Kidney tubule cell (primary cell): ENCODE measurements at places on chromosomes 7 and 10.

DNA sequence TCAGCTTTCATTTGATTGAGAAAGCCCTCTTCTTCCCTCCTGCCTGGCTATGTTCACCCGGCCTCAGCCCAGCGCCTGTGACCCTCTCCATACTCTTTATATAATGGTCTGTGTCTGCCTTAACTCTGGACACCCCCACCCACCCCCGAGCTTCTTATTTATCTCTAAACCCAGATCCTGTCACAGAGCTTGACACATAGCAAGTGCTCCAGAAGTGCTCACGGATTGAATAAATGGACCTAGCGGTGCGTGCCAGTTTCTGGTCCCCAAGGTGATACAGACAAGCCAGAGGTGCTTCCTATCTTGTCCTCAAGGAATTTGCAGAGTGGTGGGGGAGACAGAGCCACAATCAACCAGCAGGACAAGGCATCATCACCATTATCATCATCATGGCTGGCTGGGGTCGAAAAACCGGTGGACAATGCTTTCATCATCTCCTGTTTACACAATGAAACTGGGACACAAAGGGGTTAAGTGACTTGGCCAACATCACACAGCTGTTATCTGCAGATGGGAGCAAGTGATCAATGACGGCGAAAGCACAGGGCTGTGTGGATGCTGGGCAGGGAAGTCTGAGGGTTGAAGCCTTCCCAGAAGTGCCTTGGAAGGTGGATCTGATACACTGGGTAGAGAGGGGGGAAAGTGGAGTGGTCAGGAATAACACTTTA lies 2.2 kb upstream of the LOXL4 start:
- no peak for DNase-seq

GRCh38 chr10:131184503-131184902 lies 127.0 kb downstream of the TCERG1L start:
- DNase-seq, result no peak

GRCh38 chr10:6250745-6251144 lies 48.0 kb downstream of the PFKFB3 start:
- DNase-seq, result no peak

DNA sequence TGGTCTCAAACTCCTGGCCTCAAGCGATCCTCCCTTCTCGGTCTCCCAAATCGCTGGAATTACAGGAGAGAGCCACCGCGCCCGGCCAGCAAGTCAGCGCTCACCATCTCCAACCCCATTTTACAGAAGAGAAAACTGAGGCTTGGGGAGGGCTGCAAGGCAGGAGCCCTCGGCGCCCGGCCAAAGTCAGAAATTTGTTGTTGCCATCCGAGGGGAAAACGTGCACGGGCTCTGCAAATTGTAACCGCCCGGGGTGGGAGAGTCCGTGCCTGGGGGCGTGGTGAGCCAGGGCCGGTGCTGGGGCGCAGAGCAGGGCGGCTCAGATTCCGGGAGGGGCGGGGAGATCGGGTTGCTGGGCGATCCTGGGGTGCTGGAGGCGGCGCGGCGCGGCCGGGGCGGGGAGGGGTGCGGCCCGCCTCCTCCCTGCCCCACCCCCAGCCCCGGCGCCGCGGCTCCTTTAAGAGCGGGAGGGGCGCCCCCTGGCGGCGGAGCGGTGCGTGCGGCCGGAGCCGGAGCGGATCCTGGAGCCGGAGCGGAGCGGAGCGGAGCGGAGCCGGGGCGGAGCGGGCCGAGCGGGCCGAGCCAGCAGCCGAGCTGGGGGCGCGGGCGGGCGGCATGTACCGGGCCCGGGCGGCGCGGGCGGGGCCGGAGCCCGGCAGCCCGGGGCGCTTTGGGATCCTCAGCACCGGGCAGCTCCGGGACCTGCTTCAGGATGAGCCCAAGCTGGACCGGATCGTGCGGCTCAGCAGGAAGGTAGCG lies at the start of gene VPS37D:
VPS37D (plus strand) TSS at position 488 of the 759 bp plus-strand sequence; CDS start at position 616, 128 bp downstream.
- peak; percentile 85 for DNase-seq

DNA sequence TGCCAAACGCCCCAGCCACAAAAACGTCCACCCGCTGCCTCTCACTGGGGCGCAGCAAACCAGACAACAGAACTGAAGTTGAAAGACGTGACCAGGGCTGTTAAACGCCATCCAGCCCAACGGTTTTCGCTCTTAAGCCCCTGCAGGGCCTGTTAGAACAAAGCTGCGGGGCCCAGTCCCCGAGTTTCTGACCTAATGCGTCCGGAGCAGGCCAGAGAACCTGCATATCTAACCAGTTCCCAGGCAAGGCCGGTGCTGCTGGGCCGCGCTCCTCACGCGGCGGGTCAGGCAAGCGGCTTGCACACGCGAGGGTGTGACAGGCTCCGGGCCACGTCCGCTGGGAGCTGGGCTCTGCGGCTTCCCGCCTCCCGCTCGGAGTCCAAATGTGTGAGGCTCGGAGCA lies 87.0 kb downstream of the PTPRN2 start:
- DNase-seq, result no peak
